Stimulated activated CD8-positive, alpha-beta memory T cell treated with anti-CD3 and anti-CD28 coated beads, Interleukin-7, amount 100 ng/mL, for 48 hours (primary cell): ENCODE measurements at places on chromosomes 13 and 19.

DNA sequence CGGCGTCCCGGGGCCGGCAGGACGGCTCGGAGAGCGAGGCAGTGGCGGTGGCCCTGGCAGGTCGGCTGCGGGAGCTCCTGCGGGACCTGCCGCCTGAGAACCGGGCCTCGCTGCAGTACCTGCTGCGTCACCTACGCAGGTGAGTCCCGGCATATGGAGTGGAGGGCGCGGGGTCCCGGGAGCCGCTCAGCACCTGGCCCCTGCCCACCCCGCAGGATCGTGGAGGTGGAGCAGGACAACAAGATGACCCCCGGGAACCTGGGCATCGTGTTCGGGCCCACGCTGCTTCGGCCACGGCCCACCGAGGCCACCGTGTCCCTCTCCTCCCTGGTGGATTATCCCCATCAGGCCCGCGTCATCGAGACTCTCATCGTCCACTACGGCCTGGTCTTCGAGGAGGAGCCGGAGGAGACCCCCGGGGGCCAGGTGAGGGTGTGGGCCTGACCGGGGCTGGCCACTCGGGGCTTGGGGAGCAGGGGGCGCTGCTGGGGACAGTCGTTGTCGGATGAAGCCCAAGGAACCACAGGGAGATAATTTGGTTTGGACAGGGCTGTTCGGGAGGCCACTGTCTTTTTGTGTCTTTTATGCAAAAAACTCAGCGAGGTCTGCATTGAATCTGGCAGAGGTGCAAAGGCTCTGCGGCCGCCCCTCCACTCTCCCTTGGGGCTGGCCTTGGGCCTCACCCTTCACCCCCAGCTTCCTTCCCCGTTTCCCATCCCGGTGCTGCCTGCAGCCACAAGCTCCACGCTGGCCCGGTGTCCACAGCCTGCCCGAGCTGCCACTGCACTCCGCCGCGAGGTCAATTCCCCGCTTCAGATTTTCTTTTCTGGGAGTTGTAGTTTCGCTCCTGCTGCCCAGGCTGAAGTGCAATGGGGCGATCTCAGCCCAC is 12.0 kb downstream of the POLR2E start:
- no peak for DNase-seq

DNA sequence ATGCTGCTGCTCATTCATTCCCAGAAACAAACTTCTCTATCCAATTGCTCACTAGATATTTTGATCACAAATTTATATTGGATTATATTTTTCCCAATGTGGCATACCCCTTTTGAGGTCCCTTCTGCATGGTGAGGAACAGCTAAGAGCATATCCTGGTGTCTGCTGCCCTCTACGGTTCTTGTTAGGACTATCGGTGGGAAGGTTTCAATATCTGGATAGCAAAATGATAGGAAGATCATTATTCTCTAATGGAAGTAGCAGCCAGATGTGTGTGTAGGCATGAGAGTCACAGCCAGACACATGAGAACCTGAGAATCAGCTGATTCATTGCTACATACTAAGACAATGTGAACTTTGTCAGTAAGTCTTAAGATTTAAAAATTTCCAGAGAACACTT is 1422.4 kb upstream of the MIR17HG start:
- no peak for DNase-seq

GRCh38 chr19:13152356-13152973 is 2.3 kb downstream of the IER2 start:
- DNase-seq, result no peak

GRCh38 chr13:40999416-40999815 is 19.7 kb downstream of the ELF1 start:
- DNase-seq, result no peak

DNA sequence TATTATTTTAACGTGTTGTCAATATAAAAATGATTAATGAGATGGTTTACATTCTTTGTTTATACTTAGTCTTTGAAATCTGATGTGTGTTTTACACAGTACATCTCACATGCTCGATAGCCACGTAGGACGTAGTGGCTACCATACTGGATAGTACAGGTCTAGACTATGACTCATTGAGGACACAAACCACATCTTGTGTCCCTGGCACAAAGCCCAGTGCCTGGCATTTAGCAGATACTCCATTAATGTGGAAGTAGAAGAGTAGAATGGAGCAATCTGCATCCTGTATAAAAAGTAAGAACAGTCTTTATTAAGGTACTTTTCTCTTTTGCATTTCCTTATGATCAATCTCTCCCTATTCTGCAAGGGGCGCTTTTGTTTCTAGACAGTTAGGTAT is 49.0 kb upstream of the FRY start:
- DNase-seq, result no peak
